ENCODE measurements at places on chromosomes 7 and 10.

DNA sequence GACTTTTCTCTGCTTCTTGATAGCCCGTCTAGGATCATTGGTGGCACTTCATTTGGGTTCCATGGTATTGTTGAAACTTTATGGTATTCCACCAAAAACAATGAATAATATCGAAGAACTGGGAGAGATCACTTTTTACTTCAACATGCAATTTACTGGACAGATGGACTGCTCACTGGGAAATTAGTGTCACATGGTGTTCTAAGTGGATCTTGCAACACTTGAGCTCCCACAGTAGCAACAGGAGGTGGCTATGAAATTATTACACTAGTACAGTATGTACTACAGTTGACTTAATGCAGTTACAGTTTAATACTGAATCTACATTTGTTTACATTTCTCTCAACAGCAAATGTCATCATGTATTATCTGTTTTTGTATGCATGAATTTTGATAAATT lies 997.3 kb downstream of the REEP3 start:
- no peak for DNase-seq
- no peaks in the 10 kb centered on the region for H3K27me3 ChIP-seq
- H3K36me3 ChIP-seq: no peaks in the 10 kb centered on the region
- no peak overlapping the region for H3K4me3 ChIP-seq

DNA sequence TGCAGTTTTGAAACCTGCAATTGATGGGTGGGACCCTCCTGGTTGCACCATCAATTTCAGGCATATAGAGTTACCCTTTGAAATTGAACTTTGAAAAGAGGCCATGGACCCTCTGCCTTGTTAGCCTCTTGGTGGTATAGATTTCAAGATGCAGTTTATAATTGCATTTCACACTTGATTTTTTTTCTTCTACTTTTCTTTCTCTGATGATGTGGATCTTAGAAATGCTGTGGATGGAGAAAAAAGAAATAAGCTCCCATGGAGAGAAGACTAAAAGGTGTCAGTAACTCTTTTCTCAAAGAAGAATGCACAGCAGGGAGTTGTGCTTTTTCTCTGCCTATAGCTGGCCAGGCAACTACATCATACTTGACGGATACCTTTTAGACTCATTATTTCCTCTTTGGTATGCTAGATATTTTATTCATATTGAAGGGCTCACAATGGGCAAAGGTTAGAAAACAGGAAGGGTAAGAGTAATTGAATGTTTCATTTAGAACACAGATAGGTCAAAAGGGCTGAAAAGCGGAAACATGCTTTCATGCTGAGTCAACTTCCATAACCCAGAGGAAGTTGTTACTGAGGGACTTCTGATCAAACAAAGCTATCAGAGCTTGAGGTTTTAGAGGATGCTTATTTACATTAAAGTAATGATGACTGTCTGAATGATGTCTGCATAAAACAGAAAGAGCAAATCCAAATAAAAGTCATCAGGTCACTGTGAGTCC lies 773.2 kb upstream of the LRRN3 start:
- DNase-seq: no peak
- H3K4me1 ChIP-seq: no peaks in the 10 kb centered on the region
- H3K4me3 ChIP-seq: no peak overlapping the region
- no peaks in the 10 kb centered on the region for H3K27me3 ChIP-seq
- no peaks in the 10 kb centered on the region for H3K36me3 ChIP-seq

GRCh38 chr7:158291998-158292397 lies 295.6 kb downstream of the PTPRN2 start:
- no peak overlapping the region for H3K27ac ChIP-seq
- no peaks in the 10 kb centered on the region for H3K4me1 ChIP-seq
- H3K27me3 ChIP-seq: peaks cover 16% of the 10 kb centered on the region

- no peaks in the 10 kb centered on the region for H3K4me1 ChIP-seq
- DNase-seq: no peak
- H3K27me3 ChIP-seq: no peaks in the 10 kb centered on the region
- no peak overlapping the region for H3K27ac ChIP-seq
- H3K36me3 ChIP-seq: no peaks in the 10 kb centered on the region
Observed at GRCh38 chr10:122591736-122592135, 31.2 kb downstream of the DMBT1 start.

DNA sequence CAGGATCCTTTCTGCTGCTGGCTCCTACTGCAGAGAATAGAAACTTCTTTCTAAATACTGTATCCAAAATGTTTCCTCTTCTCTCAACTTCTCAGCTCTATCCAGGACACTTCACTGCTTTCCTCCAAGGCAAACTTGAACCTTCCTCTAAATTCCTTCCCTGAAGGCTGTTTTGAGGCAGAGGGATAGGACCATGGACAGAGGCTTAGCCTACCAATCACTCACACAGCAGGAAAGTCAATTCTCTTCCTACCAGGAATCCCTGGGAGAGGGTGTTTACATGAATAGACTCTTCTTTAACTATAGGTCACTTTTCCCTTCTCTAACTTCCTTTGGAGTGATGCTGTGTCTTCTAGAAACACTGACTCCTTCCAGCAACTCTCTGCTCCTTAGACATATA lies 115.6 kb upstream of the MKLN1 start:
- no peak overlapping the region for H3K4me3 ChIP-seq
- H3K27ac ChIP-seq: no peak overlapping the region
- no peak for DNase-seq
- H3K4me1 ChIP-seq: no peaks in the 10 kb centered on the region
- peaks cover 20% of the 10 kb centered on the region for H3K27me3 ChIP-seq

DNA sequence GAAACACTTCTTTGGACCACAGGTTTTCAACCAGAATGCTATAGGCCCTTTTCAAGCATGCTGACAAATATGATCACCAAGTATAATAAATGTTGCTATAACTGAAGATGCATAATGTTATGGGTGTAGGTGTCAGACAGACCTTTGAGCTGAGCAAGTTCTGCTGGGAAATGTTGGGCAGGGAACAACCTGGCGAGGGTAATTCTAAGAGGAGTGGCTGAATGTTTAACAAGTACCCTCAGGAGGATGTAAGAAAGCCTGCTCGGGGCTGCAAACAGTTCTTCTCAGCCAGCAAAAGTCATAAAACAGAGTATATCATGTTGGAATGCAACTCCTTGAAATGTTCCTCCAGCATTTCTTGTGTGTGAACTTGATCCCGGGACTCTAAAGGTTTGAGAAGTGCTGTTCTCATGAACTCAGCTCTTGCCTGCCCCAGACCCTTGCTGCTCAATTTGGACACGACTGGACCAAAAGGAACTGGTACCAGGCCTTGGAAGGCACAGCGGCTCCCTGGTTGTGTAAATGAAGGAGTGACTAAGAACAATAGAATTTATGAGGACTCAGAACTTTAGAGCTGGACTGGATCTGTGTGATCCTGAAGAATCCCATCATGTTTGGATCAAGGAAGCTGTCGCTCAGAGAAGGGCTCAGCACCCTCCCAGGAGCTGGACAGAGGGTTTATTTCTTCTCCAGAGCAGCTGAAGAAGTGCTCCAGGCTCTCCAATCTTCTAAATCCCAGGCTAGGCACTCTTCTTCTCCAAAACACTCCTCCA lies 143.2 kb upstream of the ANK3 start:
- H3K4me3 ChIP-seq: no peak overlapping the region
- no peak for DNase-seq
- no peaks in the 10 kb centered on the region for H3K36me3 ChIP-seq

- no peaks in the 10 kb centered on the region for H3K27me3 ChIP-seq
- H3K4me3 ChIP-seq: no peak overlapping the region
- no peaks in the 10 kb centered on the region for H3K36me3 ChIP-seq
- H3K4me1 ChIP-seq: no peaks in the 10 kb centered on the region
- H3K27ac ChIP-seq: no peak overlapping the region
Observed at GRCh38 chr7:2851497-2851896, 7.4 kb upstream of the GNA12 start.

GRCh38 chr7:122949186-122949585 lies 46.3 kb downstream of the TAS2R16 start:
- DNase-seq: no peak
- no peaks in the 10 kb centered on the region for H3K27me3 ChIP-seq
- H3K36me3 ChIP-seq: no peaks in the 10 kb centered on the region
- H3K27ac ChIP-seq: no peak overlapping the region
- no peaks in the 10 kb centered on the region for H3K4me1 ChIP-seq

DNA sequence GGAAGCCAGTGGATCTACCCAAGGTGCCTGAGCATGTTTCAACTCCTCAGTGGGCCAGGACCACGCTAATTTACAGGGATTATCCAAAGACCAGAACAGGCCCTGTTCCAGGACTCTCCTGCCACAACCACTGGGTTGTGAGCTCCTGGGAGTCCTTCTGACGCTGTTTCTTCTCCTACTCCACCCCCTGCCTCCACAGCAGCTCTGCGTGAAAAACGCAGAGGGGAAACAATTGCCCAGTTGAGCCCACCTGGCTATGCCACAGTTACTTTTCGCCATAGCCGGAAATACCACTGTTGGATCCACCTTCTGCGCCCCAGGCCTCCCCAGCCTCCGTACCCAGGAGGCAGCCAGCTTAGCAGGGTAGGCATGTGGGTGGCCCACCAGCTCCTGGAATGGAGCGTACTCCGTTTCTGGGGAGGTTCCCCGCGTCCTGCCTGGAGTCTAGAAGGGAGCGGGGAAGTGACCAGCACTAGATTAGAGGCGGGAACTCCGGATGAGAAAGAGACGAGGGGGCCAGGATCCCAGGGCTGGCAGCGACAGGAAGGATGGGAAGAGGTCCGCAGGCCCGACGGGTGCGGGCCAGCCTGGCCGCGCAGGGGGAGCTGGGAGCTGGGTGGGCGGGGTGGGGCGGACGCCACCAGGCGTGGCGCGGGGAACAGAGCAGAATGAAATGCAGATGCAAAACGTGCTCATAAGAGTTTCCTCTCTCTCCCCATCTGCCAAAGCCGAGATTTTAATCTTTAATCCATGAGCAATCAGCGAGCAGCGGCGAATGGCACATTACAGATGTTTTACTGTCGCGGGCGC lies 32.1 kb upstream of the PAX2 start:
- no peaks in the 10 kb centered on the region for H3K36me3 ChIP-seq
- H3K27ac ChIP-seq: no peak overlapping the region
- H3K4me3 ChIP-seq: no peak overlapping the region
- no peak for DNase-seq
- no peaks in the 10 kb centered on the region for H3K4me1 ChIP-seq

GRCh38 chr7:45001826-45002225 lies 1.8 kb downstream of the CCM2 start:
- H3K27me3 ChIP-seq: no peaks in the 10 kb centered on the region
- DNase-seq: no peak
- H3K4me1 ChIP-seq: peaks cover 18% of the 10 kb centered on the region
- H3K4me3 ChIP-seq: no peak overlapping the region
- peaks cover 28% of the 10 kb centered on the region for H3K36me3 ChIP-seq

DNA sequence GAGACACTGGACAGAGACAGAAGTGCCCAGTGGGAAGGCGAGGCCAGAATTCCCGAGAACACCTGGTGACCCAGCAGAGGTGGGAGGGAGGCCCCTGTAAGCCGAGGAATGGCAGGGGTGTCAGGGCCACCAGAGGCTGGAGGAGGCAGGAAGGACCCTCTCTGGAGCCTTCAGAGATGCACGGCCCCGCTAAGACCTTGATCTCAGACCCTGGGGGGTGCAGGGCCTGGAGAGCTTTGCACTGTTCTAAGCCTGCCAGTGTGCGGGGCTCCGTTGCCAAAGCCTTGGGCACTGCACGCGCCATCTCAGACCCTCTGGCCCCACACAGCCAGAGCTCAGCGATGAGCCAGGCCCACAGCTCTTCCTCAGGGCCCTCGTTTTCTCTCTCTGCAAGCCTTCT lies 557.1 kb downstream of the PTPRN2 start:
- no peak overlapping the region for H3K27ac ChIP-seq
- H3K4me1 ChIP-seq: no peaks in the 10 kb centered on the region
- DNase-seq: no peak
- H3K4me3 ChIP-seq: no peak overlapping the region
- no peaks in the 10 kb centered on the region for H3K36me3 ChIP-seq
- H3K27me3 ChIP-seq: peaks cover 35% of the 10 kb centered on the region

DNA sequence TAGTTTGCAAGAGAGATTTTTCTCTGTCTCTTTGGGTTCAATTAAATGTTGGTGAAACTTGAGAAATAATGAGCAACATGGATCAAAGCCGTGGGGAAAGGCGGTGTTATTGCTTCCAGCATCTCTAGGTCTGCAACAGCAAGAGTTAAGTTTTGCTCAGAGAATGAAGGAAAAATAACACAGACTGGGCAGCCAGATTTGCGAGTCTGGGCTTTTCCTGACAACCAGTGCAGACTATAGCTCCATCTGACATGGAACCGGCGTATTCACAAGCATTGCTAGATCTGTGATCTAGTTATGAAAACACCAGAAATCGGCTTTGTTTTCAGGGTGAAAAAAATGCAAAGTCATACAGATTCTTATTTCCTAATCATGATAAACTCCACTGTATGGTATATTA lies 110.4 kb downstream of the CAMK1D start:
- H3K4me3 ChIP-seq: no peak overlapping the region
- no peak overlapping the region for H3K27ac ChIP-seq
- no peaks in the 10 kb centered on the region for H3K36me3 ChIP-seq
- DNase-seq: no peak
- no peaks in the 10 kb centered on the region for H3K4me1 ChIP-seq
- H3K27me3 ChIP-seq: peaks cover 44% of the 10 kb centered on the region

GRCh38 chr7:70707823-70708243 lies 424.1 kb upstream of the GALNT17 start:
- no peaks in the 10 kb centered on the region for H3K4me1 ChIP-seq
- H3K27ac ChIP-seq: no peak overlapping the region
- H3K27me3 ChIP-seq: peaks cover 6% of the 10 kb centered on the region
- no peaks in the 10 kb centered on the region for H3K36me3 ChIP-seq
- no peak overlapping the region for H3K4me3 ChIP-seq

DNA sequence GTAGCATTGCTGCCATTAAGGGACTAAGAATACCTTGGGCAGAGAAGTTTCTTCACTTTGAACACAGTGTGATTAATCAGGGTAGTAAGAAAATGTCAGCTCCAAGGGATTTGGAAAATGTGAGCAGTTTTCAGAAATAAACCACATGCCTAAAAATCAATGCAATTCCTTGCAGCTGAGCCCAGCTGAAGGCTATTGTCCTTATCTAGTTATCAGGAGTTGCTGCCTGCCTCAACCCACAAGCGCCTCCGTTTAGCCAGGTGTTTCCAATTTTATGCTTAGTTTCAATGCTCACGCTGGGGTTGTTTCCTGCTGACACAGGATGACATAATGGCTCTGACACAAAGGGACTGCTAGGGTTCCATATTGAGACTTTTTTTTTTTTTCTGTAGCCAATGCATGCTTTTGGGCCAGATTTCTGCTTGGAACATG lies 132.3 kb upstream of the ANK3 start:
- DNase-seq: no peak
- H3K4me1 ChIP-seq: no peaks in the 10 kb centered on the region
- no peaks in the 10 kb centered on the region for H3K36me3 ChIP-seq
- no peaks in the 10 kb centered on the region for H3K27me3 ChIP-seq
- H3K4me3 ChIP-seq: no peak overlapping the region
- no peak overlapping the region for H3K27ac ChIP-seq

GRCh38 chr7:80707318-80707717 lies 68.9 kb downstream of the CD36 start:
- no peaks in the 10 kb centered on the region for H3K36me3 ChIP-seq
- no peak overlapping the region for H3K27ac ChIP-seq

- no peaks in the 10 kb centered on the region for H3K27me3 ChIP-seq
- no peak for DNase-seq
- no peaks in the 10 kb centered on the region for H3K36me3 ChIP-seq
- no peaks in the 10 kb centered on the region for H3K4me1 ChIP-seq
- H3K27ac ChIP-seq: no peak overlapping the region
Observed at GRCh38 chr10:111593578-111593977, 516.7 kb downstream of the ADRA2A start.

Data from K562 (cell line).